ENCODE measurements at places on chromosomes 3 and 15.

DNA sequence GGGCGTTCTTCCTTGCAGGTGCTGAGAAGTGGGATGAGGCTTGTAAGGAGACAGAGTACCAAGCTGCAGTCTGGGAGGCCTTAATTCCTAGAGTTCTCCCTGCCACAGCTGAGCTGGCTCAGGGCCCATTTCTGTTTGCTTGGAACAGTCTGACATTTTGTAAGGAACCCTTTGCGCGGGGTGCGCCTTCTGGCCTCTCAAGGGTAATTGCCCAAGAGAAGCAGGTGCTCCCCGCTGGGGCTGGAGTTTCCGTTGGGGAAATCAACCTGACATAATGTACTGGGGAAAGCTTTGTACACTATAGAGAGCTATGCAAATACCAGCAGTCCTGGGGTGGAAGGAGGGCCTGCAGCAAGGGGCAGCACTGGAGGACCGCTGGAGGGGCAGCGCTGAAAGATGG lies 83.6 kb downstream of the HMG20A start:
- no peak for DNase-seq

- DNase-seq = no peak
Observed at GRCh38 chr3:177751770-177752169, 554.5 kb upstream of the TBL1XR1 start.

GRCh38 chr3:196047391-196048030 lies 34.4 kb downstream of the TFRC start:
- no peak for DNase-seq

GRCh38 chr3:136543385-136543784 lies 208.8 kb downstream of the STAG1 start:
- no peak for DNase-seq

GRCh38 chr3:75224412-75224811 lies 439.7 kb upstream of the FRG2C start:
- DNase-seq = no peak

DNA sequence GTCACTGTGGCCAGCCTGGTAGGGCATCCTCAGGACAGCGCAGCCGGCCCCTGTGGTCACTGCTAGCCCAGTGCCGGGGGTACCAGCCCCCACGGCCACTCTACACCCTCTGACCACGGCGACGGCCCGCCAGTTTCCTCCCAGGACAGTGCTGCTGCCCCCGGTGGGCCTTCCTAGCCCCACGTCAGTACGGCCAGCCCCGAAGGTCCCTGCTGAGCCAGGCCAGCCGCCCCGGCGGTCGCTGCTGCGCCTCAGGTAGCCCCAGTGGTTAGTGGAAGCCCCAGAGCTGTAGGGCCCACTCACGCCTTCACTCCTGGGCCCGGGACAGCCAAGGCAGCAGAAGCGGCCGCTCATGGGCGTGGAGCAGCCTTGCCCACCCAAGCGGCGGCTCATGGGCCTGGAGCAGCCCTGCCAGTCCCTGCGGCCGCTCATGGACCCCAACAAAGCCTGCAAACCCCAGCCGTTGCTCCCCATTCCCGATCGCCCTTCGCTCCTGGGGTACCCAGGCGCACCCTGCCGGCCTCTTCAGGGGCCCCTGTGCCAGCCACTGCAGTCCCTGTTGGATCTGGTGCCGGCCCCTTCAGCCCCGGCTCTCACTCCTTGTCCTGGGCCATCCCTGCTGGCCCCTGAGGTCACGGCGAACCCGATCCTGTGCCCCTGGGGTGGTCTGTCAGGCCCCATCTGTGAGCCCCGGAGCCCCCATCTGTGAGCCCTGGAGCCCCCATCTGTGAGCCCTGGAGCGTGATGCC lies 9.5 kb upstream of the ROPN1B start:
- DNase-seq = no peak

- DNase-seq = no peak
Observed at GRCh38 chr3:127184870-127185216, 8.1 kb upstream of the PRR23E start.

GRCh38 chr3:161859057-161859456 lies 362.4 kb downstream of the OTOL1 start:
- no peak for DNase-seq

DNA sequence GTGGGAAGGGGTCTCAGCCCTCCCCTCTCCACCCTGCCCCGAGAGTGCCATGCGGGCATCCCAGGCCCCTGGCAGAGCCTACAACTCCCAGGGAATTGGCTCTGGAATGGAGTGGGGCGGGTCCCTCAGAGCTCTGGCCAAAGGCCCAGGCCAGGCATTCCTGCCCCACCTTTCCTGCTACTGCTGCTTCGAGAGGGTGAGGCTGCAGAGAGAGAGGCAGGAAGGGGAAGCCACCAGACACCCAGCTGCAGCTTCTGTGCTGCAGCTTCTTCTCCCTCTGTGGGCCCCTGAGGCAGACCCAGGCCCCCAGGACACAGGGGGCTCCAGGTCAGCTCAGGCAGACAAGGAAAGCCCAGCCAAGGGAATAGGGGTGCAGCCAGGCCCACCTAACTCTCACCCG lies 2.7 kb downstream of the ALS2CL start:
- DNase-seq = no peak
